ENCODE measurements at places on chromosomes 12 and 14. TPM values are rescaled to one million over a fixed set of nuclear protein-coding genes. Genes with fewer than 3 reads are reported as not detected.

IFI27 gene
- total RNA-seq = 0.28 TPM

DHRS4L2 gene
- total RNA-seq = 24.3 TPM

CLIP1 gene
- 68.0 TPM for total RNA-seq

OTX2 gene
- not detected for total RNA-seq

PNMA1 gene
- total RNA-seq = 53.4 TPM

TAS2R42 gene
- not detected for total RNA-seq

NPFF gene
- not detected for total RNA-seq

HOXC5 gene
- not detected for total RNA-seq

- DNase-seq = no peak
These were observed 11.5 kb upstream of the HELB start for GRCh38 chr12:66290716-66291200.

- DNase-seq = no peak
These were observed 132.1 kb downstream of the RAD51B start for GRCh38 chr14:67951529-67952135.

- no peak for DNase-seq
These were observed 235.3 kb downstream of the PLCZ1 start for GRCh38 chr12:18502422-18502968.

DNA sequence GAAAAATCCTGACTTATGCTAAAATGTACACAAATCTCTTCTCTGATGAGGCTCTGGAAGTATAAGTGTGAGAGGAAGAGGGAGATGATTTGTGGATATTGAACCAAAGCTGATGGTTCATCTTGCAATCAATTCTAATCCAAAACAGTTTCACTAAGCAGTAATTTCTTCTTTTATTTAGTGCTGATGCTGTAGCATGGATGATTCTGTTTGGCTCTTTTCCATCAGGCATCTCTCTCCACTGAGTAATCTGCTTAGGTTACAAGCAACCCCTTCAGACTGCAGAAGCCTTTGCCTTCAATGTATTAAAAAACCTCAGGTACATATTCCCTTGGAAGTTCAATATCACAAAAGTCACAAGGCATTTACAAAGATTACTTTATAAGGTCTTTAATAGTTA lies 159.1 kb upstream of the CCDC198 start:
- no peak for DNase-seq

DNA sequence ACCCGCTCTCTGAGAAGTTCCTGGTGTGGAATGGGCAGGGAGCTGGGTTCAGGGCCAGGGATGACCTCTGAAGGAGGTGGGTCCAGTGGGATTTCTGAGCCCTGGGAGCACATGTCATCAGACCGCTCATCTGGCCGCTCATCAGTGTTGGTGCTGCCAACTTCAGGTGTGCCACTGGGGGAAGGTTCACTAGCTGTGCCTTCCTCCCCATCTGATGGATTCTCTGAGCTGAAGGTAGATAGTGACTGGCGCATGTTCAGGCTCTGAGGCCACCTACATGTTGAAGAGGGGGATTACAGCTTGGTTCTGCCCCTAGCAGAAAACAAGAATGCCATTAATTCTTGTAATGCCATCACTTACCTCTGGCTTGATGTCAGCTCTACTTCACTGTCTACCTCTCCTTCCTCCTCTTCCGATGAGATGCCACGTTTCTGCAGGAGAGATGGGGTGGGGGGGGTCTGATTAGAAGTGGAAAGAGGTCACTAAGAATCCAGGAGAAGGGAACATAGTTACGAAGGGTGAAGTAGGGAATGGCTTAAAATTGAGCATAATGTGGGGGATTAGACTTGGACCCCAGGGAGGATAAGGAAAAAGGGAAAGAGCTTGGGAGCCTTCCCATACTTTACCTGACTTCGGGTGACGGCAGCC lies 17.2 kb downstream of the MAP3K12 start:
- DNase-seq = no peak

DNA sequence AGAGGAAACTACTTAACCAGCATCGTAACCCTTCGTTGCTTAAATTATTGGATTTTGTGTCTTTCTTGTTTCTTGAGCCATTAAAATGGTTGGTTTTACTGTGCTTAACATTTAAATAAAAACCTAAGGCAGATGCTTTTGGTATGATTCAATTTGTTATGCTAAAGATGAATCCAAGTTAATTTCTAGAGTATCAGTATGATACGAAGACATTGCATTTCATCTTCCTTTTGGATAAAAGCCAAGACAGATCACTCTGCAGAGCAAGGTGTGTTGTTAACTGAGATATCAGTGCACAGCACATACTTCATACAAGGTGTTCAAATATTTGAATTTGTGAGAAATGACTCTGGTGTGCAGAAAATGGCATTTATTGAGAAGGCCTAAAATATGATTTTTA lies 480.5 kb downstream of the PCNX1 start:
- DNase-seq = no peak

DNA sequence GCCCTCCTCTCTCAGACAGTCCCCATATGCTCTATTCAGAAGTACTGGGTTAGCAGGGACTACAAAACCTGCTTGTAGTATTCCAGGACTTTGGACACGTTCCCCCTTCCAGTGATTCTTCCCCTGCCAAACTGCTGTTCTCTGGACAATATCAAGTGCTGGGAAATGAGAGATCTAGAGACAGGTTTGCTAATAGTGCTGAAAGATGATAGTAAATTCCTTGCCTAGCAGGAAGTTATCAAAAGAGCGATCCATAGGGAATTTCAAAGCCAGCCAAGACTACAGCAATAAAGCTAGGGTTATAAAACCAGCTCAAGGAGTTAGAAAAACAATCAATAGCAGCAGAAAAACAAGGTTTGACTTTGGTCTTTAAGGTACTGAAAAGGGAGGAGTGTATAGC lies 15.2 kb downstream of the SLC7A8 start:
- no peak for DNase-seq

GRCh38 chr14:22973217-22974032 lies 8.9 kb downstream of the AJUBA start:
- peak; percentile 72 for DNase-seq

GRCh38 chr12:132422381-132423043 lies 67.4 kb upstream of the FBRSL1 start:
- no peak for DNase-seq

GRCh38 chr14:75181293-75182062 lies 5.1 kb upstream of the TMED10 start:
- DNase-seq = no peak

GRCh38 chr14:33206981-33207380 lies 268.3 kb downstream of the NPAS3 start:
- no peak for DNase-seq

GRCh38 chr14:69997849-69998248 lies 118.6 kb downstream of the SMOC1 start:
- DNase-seq = no peak

- no peak for DNase-seq
These were observed 187.4 kb downstream of the C12orf42 start for GRCh38 chr12:103308396-103308795.

DNA sequence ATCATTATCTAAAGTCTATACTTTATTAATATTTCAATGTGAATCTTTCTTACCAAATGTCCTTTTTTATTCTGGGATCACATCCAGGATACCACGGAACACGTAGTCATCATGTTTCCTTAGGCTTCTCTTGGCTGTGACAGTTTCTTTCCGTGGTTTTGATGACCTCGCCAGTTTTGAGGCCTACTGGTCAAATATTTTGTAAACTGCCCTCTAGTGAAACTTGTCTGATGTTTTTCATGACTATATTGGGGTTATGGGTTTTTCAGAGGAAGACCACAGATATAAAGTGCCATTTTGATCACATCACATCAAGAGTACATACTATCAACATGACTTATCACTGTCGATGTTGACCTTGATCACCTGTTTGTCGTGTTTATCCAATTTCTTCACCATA lies 14.1 kb upstream of the SERPINA6 start:
- no peak for DNase-seq

- no peak for DNase-seq
These were observed 46.2 kb upstream of the TUNAR start for GRCh38 chr14:95830386-95830785.

- no peak for DNase-seq
These were observed 6.8 kb upstream of the NUDT4 start for GRCh38 chr12:93370947-93371346.

DNA sequence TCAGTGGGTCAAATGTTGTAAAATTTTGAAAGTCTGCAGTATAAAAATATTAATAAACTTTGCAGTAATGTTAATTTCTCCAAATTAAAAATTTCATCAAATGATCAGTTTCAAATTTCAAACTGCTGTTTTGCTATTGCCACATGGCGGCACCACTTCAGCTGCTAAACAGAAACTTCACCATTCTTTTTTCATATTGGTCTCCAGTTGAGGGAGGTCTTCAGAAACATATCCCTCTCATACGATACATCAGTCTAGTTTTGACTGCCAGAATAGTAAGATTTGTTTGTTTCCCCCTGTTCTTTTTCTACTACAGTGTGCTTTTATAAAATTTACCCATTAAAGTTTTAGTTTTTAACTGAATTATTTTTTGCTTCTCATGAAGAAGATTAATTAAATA lies 4.2 kb upstream of the TRHDE start:
- DNase-seq = no peak

- no peak for DNase-seq
These were observed 26.8 kb upstream of the CKAP4 start for GRCh38 chr12:106274575-106275121.

- no peak for DNase-seq
These were observed 6.8 kb downstream of the RASSF9 start for GRCh38 chr12:85829391-85829790.

DNA sequence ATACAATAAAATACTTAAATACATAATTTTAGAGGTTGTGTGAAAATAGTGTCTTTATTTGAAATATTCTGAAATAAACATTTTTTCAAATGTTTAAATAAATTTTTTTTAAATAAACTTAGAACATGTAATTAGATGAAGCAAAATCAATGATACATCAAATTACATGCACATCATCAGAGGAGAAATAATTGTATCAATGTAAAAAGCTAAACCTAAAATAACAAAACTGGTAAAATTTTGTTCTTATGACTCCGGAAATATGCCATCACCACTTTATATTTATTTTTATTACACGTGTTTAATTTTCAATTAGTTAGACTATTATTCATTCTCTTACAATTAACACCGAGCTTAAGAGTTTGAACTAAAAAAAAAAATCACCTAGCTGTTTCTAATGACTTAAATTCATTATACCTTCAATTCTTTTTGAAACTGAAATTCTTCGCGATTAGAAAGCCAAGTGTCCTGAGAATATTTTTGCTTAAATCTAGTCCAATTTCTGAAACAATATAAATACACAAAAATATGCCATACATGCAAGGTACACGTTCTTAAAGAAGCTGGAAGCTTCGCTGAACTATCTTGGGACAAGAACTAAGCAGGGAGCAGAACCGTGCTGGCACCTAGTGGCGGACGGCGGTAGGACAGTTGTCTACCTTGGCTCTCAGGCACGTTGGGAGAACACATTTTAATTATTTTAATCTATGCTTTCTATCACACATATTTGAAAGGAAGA lies 230.5 kb downstream of the SLC25A21 start:
- peak; percentile 47 for DNase-seq

DNA sequence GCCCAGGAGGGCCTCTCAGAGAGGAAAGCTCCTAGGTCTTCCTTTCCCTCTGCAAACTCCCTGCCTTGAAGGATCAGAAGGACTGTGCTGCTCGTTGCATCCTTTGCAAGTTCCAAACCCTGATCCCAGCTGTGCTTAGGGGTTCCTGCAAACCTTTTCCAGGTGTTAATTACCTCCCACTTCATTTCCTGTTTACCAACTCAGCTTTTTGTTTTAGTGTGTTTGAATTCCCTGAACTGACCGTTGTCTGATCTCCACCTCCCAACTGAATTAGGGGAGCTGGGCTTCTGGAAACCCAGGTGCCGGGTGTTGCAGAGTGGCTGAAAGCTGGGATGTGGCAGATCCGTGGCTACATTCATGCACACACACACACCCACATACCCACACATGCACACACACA lies 20.6 kb upstream of the BDKRB1 start:
- DNase-seq = no peak

GRCh38 chr12:120249266-120249874 lies 16.2 kb downstream of the PXN start:
- no peak for DNase-seq

DNA sequence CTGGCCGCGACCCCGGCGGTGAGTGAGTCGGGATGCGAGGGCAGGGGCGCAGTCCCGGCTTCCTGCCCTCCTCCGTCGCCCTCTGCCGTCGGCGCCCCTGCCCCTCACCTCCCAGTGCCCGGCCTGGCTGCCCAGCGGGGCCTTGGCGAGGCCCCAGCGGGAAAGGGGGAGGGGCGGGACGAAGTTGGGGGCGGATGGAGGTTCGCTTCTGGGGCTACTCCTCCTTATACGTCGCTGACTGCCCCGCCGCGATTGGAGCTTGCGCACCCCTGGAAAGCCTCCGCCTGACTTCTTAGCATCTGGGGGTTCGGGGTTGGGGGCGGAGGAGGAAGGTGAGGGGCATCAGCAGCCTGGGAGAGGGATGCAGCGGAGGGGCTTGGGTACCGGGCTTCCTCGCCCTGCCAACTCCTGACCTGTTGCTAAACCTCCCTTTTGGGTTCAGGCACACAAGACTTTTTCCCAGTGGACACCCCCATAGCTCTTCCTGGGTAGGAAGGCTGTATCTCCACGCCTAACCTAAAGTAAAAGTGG lies 406 bp downstream of the TMEM263 start:
- peak; percentile 57 for DNase-seq

DNA sequence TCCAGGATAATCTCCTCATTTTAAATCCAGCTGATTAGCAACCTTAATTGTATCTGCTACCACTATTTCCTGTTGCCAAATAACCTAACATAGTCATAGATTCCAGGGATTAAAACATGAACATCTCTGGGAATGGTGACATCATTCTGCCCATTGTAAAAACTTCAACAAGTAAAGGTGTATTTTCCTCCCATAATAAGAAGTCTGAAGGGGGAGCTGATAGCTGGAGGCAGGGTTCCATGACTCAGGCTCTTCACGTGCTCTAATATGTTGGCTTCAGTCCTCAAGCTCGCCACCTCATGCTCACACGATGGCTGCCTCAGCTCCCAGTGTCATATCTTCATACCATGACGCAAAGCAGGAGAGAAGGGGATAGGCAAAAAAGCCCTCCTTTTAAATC lies 172.0 kb upstream of the VASH1 start:
- DNase-seq = no peak

- no peak for DNase-seq
These were observed 428.1 kb downstream of the ZFP36L1 start for GRCh38 chr14:68364792-68365192.

DNA sequence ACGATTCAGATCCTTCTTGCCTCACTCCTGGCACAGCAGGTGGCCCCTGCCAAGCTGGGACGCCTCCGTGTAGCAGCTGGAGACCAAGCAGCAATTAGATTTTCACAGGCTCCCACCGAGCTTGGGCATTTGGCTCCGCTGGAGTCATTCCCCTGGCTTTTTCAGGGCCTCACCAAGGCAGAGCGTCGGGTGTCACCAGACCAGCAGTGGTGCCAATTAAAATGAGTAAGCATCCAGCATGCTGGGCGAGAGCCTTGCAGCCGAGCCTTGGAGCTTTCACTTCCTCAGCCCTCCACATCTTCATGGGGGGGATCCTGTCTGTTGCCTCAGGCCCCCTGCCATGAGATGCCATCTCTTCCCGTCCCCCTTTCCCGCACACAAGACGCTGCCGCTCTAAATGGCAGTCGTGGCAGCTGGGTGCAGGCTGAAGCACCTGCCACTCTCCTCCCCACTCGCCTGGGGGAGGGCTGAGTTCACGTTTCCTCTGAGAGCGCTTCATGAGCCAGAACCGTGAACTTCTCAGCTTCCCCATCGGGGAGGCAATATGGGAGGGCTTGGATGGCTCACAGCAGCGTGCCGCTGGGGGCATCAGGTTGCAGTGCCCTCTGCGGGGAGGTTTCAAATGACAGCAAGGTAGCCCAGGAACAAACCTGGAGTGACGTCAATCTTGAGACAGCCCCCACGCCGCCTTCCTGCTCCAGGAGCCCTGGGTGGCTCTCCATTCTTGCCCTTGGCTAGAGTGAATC lies 11.7 kb downstream of the TPCN1 start:
- DNase-seq = no peak

- no peak for DNase-seq
These were observed 206.6 kb upstream of the RTL1 start for GRCh38 chr14:101109981-101110728.
